Panc1 (cell line): ENCODE measurements at places on chromosomes 3 and 15.

GRCh38 chr15:40064231-40064894 lies 25.4 kb upstream of the SRP14 start:
- peak; percentile 89 for DNase-seq

DNA sequence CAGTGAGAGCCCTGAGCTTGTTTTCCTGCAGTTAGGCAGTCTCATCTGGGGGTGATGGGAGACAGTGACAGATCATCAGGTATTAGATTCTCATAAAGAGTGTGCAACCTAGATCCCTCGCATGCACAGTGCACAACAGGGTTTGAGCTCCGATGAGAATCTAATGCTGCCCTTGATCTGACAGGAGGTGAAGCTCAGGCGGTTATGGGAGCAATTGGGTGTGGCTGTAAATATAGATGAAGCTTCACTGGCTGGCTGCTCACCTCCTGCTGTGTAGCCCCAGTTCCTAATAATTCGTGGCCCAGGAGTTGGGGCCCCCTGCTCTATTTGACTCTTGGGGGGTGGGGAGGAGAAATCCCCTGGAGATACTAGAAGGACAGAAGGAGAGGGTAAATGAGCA lies 309.4 kb upstream of the STT3B start:
- DNase-seq: no peak

GRCh38 chr3:45724911-45725310 lies 35.7 kb downstream of the SACM1L start:
- no peak for DNase-seq

- no peak for DNase-seq
These were observed 88.1 kb downstream of the MAGI1 start for GRCh38 chr3:65950340-65951326.

- DNase-seq: no peak
These were observed 46.9 kb downstream of the ARHGEF3 start for GRCh38 chr3:56754741-56755417.

- no peak for DNase-seq
These were observed 23.2 kb upstream of the PARL start for GRCh38 chr3:183907911-183908331.

DNA sequence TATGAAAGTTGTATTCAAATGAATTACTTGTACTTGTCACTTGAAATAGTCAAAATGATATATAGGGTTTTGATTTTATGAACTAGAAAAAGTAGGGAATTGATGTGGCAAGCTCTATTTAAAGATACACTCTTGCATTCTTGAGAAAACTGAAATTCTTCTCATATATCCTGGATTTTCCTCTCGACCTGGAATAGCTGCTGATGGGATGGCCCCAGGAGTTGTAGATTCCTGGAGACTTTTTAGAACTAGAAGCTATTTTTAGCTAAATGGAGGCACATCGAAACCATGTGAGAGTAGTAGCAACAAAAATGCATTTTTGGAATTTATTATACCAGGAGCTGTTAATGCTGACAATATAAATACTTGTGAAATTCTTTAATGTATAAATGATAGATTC lies 125.9 kb downstream of the LEKR1 start:
- no peak for DNase-seq
